ENCODE measurements at places on chromosomes 5 and 9.

- DNase-seq = no peak
Measured at GRCh38 chr9:90507621-90508020, 135.0 kb downstream of the DIRAS2 start.

- DNase-seq = no peak
Measured at GRCh38 chr9:110538647-110539041, 40.9 kb downstream of the SVEP1 start.

DNA sequence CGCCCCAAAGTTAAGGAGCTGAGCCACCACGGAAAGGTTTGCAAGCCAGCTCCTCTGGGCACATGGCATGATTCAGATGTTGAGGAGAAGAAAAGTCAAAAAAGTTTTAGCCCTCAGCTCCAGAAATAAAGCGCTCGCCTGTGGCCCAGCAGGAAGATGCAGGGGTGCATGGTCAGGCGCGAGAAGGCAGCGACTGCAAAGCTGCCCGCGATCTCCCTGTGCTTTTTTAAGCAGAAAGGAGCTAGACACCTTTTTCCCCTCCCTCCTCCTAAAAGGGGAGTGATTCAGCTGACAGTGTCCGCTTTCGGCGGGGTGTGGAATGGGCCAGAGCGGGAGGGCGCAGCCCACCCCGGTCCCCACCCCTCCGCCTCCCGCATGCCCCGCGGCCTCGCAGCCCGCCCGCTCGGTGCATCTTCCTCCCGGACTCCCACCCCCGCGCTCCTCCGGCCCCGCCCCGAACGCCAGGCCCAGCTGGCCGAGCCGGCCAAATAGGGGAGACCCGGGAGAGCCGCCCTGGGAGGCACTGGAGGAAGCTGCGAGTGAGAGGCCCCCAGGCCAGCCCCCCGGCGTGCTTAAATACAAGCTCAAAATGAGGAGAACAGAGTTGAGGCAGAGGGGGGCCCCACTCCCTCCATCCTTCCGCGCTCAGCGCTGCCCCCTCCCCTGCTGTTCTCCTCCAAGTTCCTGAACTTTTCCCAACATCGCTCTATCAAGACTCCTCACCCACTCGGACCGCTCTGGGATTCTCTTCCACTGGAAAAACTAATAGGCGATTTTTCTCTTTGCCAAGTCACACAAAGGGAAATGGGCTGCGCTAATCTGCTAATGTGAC, at the start of gene ADAMTS12:
Gene ADAMTS12 (minus strand): TSS at position 203 of the 832 bp plus-strand sequence. CDS start 134 bp downstream, at position 69.
- DNase-seq = no peak

DNA sequence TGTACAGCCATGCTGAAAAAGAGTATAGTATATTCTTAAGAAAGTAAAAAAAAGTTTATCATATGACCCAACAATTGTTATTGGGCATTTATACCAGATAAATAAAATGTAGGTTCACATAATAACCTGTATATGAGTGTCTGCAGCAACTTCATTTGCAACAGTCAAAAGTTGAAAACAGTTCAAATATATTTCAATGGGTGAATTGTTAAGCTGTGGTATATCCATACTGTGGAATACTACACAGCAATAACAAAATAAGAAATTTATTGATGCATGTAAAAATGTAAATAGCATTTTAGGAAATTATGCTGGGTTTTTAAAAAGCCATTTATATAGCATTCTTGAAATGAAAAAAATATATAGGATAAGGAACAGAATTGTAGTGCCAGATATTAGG, 1420.1 kb upstream of the ACO1 start:
- DNase-seq = no peak

DNA sequence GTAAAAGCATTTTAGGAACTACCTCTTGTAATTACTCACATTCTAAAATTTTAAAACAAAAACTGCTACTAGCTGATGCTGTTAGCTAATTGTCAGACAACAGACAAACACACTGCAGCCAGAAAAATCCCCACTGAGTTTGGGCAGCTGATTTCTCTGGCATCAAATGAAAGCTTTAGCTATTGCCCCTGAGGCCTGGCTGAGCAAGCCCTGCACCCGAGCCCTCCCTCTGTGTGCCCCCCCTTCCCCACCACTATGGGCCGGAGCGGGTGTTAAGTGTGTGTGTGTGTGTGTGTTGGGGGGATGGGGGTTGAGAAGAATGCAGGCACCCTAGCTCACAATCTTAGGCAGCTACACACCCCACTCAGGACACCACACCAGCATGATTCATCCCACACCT, 2.4 kb downstream of the NEUROG1 start:
- DNase-seq = no peak

- no peak for DNase-seq
Measured at GRCh38 chr5:11822598-11822997, 81.6 kb downstream of the CTNND2 start.

- DNase-seq = no peak
Measured at GRCh38 chr9:113530022-113530635, 66.6 kb downstream of the RGS3 start.

DNA sequence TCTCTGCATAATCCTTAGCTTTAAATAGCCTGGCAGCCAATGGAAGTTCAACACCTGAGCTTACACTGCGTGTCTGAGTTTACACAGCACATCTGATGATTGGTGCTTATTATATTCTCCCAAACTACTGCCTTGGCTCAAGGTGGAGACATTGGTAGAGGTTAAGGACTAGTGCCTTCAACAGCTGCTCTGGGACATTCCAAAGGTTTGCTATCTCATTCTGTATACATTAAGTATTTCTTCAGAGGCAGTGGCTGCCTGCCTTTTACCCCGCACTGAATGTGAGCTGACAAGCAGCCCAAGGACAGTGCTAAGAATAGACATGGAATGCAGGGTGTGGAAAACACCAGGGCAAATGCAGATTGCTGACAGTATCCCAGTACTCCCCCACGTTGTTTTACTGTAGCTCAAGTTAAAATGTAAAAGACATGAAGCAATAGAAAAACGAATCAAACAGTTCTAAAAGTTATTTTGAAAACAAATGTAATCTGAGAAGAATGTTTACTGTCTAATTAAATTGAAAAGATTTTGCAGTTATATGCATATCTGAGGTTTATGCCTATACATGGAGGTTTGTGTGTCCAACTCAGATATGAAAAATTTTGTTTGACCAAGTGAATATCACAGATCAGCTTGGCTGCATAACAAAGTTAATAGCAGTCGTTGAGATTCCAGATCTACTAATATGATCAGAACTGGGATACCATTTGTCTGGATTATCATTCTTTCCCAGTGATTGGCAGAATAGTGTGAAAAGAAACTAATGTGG, 1.8 kb downstream of the HSPB3 start:
- DNase-seq = no peak

DNA sequence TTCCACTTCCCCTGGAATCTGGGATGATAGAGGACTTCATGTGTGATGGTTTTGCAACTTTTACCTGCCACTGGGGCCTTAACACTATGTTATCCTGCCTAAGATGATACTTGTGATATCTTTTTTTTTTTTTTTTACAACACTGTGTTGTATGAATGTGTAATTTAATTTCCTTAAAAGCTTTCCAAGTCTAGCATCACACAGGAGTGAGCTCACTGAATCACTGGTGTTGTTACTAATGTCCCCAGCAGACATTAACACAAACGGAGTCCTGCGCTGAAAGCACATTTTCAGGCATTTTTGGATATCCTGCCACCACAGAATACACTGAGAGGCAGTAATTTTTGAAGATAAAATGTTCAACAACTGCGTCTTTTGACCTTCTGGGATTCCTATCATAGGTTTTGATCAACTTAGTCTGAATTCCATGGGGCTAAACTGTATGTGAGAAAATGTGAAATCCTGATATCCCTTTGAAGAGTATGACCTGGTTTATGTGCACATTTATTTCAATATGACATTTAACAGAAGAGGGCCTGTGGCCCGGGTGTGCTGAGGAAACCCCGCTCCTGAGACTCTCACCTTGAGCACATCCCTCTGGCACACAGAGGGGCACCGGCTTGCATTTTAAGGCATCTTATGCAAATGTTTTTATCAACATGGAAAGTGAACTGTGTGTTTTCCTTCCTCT, 118.0 kb downstream of the FSTL4 start:
- no peak for DNase-seq

DNA sequence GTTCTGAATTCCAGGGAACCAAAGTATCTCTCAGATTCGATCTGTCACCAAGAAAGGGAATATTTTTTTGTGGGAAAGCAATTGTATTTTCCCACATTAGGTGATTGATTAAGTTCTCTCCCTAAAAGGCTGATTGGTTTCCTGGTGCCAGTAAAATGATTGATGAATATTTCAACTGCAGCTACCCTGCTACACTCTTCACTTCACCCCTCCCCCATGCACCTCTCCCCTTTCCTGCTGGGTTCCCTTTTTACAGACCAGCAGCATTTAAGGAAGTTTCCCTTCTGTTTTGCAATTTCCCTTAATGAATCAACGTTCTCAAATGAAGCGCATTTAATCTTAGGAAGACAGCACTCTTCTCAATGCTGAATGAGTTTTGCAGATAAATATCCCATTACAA, 13.1 kb downstream of the NR6A1 start:
- DNase-seq = no peak

DNA sequence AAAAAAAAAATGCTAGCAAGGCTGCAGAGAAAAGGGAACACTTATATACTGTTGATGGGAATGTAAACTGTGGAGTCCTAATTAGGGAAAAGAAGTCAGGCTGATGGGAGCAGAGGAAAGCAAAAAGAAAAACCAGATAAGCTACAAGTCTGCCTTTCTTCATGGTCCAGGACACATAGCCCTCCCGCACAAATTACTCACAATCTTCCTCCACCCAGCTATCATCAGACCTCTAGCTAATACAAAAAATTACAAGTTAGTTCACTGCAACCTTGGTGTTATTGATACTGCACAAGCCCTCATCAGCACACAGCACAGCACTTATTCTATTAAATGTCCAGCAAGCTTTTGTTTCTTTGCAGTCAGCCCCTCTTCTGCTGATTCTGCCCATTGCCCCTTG, 186.0 kb upstream of the ADRA1B start:
- DNase-seq = no peak

GRCh38 chr9:113398796-113399195, 2.3 kb downstream of the ALAD start:
- DNase-seq = no peak

DNA sequence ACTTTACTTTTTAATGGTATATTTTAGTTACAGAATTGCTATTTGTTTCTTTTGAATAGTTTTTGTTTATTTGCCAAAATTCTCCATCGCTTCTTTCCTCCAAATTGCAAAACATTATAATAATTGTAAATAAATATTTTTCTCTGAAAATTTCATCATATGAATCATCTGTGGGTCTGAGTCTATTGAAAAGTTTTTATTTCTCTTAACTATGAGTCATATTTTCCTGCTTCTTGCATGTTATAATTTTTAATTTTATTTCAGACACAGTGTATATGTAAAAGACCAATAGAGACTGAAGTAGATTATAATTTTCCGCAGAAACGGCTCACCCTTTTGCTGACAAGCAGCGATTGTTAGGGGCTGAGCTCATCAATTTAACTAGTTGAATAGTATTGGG, 279.1 kb upstream of the IL12B start:
- no peak for DNase-seq

DNA sequence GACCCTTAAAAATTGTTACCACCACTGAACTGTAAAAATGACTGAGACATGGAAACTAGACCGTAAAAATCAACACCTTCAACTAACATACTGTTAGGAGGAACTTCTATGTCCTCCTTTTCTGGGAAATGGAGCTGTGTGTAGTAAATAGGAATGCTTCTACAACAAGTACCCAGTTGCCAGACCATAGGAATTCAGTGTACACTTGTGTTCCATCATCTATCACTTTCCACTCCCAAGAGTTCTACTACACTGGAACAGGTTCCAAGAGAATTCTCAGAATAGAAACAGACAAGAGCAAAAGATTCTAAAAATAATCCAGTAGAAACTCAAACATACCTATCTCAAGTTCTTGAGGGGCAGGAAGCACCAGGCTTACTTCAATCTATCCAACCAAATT, 23.6 kb downstream of the UBAP2 start:
- no peak for DNase-seq

GRCh38 chr5:14742498-14742897, 78.0 kb downstream of the OTULIN start:
- no peak for DNase-seq

DNA sequence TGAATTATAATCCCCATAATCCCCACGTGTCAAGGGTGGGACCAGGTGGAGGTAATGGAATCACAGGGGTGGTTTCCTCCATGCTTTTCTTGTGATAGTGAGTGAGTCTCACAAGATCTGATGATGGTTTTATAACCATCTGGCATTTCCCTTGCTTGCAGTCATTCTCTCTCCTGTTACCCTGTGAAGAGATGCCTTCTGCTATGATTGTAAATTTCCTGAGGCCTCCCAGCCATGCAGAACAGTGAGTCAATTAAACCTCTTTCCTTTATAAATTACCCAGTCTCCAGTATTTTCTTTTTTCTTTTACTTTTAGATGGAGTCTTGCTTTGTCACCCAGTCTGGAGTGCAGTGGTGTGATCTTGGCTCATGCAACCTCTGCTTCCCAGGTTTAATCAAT, 182.7 kb upstream of the SEMA6A start:
- DNase-seq = no peak

DNA sequence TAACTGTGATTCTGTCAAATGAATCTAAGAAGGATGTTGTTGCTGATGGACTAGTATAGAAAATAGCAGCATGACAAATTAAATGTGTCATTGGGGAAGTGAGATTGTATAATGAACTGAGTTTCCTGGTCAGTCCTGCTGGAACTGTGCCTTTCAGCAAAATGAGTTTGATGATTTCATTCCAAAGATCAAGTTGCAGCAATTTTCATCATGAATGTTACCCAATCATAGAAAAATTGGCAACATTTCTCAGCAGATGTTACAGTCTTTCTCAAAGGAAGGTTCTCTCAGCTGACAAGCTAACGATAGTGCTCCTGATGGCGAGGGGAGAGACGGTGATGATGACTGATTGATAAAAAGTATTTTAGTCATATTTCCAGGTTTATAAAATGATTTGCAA, 10.7 kb downstream of the PCDHAC2 start:
- DNase-seq = no peak

GRCh38 chr5:134948911-134949310, 18.8 kb upstream of the CATSPER3 start:
- no peak for DNase-seq

- no peak for DNase-seq
Measured at GRCh38 chr5:95921501-95921900, 40.1 kb downstream of the ELL2 start.

DNA sequence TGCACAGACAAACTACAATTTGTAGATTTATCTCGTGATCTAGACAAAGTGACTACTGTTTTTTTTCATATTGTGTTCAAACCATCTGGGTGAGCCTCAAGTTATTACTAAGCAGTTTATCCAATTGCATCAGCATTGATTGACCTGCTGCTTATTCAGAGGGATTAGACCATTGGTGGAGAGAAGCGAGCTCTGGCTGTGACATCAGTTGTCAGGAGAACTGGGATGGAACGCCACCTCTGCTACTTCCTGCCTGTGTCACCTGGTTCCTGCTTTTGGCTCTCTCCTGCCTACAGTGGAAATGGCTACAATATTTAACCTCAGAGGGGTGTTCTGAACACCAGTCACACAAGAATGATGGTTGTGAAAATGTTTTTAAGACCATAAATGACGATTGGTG, 12.1 kb downstream of the NR4A3 start:
- no peak for DNase-seq

GRCh38 chr9:89940625-89941024, 335.8 kb downstream of the GADD45G start:
- DNase-seq = no peak

- no peak for DNase-seq
Measured at GRCh38 chr9:87216897-87217455, 269.7 kb upstream of the GAS1 start.

GRCh38 chr9:84439250-84439649, 98.7 kb upstream of the SLC28A3 start:
- no peak for DNase-seq

GRCh38 chr5:180467989-180468731, 26.0 kb upstream of the CNOT6 start:
- DNase-seq = no peak
